GM12878 (cell line): ENCODE measurements at places on chromosomes 3 and 15. TPM values are rescaled to one million over a fixed set of nuclear protein-coding genes. Genes with fewer than 3 reads are reported as not detected.

KIF23 gene
- total RNA-seq: 40.6 and 43.1 TPM in 2 replicates

NECTIN3 gene
- 0.21 TPM in 1 of 2 replicates, not detected in the other for total RNA-seq

TMCO5A gene
- not detected in 2 replicates for total RNA-seq

MINAR1 gene
- 0.29 and 0.36 TPM in 2 replicates for total RNA-seq

DNA sequence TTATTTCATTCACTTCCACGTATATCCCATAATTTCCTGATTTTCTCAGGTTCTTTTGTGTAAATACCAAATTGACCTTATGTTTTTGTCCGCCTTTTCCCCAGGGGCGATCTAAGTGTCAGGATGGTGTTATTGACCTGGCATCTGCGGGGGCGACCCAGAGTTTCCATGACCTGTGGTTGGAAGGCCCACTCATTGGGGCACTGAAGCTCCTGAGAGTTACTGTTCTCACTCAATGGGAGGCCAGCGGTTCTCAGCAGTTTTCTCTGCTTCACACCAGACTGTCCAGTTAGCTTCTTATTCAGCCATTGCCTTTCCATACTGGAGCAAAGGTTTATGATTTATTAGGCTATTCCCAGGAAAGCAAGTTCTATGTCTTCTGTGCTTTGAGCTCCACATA is 53.3 kb downstream of the B3GALNT1 start:
- no peak for DNase-seq

- DNase-seq: no peak
Observed at GRCh38 chr15:39852250-39852649, 67.8 kb downstream of the GPR176 start.

GRCh38 chr3:18249126-18249525 is 176.0 kb downstream of the SATB1 start:
- DNase-seq: no peak
